Jurkat, Clone E6-1 (cell line): ENCODE measurements at places on chromosomes 5 and 9.
A peak's percentile ranks its signal among the peaks of the same experiment; 100 is the strongest.

- DNase-seq: no peak
Measured at GRCh38 chr9:91305596-91306295, 56.0 kb downstream of the AUH start.

DNA sequence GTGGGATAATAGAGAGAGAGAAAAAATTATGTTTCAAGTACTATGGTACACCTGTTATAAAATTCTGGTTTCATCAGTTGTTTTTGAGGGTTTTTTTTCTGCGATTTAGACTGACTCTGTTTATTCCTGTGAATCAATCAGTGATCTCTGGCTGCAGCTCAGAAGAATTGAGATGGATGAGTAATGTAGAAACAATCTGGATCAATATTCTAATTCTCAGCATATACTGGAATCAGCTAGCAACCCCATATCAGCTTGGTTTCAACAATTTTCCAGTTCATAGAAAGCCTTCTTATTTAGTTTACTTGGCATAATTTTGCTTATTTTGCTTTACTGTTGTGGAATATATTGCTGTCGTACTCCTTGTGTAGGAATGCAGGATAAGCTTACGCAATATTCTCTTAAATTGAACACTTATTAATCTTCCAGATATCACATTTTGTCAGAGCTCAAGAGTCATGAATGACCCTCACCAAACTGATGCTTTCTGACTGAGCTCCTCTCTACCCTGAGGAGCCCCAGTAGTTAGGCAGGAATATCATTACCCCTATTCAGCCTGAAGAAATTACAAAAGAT, 42.9 kb downstream of the SHC3 start:
- DNase-seq: no peak

- DNase-seq: no peak
Measured at GRCh38 chr5:98248949-98249348, 524.5 kb upstream of the RGMB start.

GRCh38 chr9:130845901-130846481, 10.9 kb downstream of the ABL1 start:
- no peak for DNase-seq

DNA sequence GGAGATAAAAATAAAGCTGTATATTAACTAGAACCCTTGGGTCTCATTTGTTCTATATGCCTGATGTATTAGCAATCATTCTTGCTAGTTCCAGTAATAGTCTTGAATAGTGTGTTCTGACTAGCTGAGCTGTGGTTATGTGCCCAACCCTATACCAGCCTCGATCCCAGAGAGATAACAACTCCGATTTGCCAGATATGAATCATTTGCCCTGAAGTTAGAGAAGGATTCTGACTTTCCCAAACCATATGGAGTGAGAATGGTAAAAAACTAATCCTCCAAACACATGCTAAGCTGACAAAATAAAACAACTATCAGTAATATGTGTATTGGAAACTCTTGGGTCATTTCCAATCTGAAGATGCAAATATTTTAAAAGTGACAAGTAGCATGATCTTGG, 64.8 kb downstream of the ALDH1A1 start:
- no peak for DNase-seq

DNA sequence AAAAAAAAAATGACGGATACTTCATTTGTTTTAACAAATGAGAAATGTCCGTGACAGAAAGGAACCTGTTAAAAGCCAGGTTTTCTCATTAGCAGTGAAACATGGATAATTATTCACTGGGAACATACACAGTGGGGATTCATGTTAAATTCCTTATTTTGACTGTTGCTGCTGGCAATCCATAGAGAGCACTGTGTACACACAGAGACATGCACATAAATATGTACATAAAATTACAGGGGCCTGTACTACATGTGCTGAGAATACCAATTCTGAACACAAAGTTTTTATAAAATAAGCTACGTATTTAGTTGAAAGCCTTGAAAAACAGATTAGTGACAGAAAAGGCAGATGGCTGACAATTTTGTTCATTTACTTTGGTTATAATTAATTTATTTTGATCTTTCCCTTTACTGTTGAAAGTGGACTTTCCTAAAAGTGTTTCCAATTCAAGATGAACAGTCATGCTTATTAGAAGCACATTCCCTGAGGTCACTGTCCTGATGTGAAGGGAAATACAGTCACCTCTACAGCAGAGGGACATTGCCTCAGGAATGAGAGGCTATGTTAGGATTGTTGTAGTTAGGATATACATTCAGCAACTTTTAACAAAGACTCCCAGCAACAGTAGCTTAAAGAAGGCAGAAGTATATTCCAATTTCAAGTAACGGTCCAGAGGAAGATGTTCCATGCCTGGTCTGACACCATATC, 166.7 kb downstream of the SAXO1 start:
- no peak for DNase-seq

DNA sequence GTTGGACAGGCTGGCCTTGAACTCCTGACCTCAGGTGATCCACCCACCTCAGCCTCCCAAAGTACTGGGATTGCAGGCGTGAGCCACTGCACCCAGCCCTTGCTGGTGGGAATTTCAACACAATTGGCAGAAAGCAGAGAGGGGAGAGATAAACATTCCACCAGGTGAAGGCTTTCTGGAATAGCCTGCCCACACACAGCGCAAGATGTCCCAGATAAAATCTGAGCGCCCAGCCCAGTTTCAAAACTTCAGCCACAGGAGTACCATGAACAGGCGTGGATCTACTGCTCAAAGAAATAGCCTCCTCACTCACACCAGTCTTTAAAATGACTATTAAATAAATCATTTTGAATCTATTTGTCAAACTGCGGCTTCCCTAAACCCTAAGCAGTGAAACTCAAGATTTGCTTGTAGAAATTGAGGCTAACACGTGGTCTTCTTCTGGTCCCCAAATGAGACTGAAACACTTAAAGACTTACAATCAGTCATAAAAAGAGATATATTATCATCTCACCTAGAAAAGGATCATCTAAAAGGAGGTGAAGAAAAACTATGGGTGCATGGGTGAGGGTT, 34.7 kb downstream of the CAPSL start:
- DNase-seq: no peak

DNA sequence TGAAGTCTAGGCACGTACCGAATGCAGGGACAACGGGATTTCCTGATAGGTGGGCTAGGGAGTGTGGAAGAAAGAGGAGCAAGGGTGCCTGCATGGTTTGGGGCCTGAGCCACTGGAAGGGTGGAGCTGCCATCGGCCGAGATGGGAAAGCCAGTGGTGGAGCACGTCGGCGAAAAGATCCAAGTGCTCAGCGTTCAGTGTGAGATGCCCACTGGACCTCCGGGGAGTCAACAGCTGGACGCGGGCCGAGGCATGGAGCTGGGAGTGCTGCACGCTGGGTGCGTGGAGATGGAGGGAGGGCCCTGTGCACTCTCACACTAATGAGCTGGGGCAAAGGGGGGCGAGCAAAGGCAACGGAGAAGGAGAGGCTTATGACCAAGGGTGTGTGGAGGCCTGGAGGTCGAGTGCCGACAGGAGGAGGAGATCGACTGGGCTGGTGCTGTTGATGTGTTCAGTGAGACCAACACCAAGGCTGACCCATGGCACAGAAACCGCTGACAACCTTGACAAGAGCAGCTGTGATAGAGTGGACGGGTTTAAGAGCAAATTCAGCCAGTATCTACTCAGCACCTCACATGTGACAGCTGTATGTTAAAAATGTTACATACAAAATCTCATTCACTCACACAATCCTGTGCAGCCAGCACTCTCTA, 85.7 kb downstream of the STK10 start:
- DNase-seq: no peak

- no peak for DNase-seq
Measured at GRCh38 chr5:71537687-71538086, 49.5 kb upstream of the MCCC2 start.

DNA sequence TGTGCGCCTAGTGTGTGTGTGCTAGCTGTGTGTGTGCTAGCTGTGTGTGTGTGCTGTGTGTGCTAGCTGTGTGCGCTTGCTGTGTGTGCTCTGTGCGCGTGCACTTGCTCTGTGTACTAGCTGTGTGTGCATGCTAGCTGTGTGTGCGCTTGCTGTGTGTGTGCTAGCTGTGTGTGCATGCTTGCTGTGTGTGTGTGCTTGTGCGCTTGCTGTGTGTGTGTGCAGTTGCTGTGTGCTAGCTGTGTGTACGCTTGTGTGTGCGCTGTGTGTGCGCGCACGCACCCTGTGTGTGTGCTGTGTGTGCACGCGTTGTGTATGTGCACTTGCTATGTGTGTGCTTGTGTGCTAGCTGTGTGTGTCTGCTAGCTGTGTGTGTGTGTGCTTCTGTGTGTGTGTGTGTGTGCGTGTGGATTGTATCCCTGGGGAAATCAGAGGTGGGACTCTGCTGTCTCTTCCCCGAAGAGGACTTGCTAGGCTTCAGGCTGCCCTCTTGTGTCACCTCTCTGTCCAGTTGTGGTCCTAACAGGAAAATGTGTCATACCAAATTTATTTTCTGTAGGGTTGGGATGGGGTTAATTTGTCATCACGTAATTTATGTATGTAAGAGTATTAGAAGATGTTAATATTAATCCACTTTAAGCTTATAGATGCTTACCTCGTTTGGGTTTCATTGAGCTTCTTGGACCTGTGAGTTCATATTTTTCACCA, 38.9 kb downstream of the TPPP start:
- no peak for DNase-seq

- peak; percentile 18 for DNase-seq
Measured at GRCh38 chr9:116494815-116495634, 192.1 kb upstream of the TRIM32 start.

DNA sequence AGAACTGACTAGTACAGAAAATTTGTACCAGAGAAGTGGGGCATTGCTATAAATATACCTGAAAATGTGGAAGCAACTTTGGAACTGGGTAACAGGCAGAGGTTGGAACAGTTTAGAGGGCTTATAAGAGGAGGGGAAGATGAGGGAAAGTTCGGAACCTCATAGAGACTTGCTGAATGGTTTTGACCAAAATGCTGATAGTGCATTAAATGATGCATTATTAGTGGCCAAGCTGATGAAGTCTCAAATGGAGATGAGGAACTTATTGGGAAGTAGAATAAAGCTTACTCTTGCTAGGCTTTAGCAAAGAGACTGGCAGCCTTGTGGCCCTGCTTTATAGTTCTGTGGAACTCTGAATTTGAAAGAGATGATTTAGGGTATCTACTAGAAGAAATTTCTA, 189.8 kb downstream of the FGF10 start:
- DNase-seq: no peak

- DNase-seq: no peak
Measured at GRCh38 chr9:21904776-21905175, 89.4 kb downstream of the CDKN2A start.

- DNase-seq: no peak
Measured at GRCh38 chr5:96318569-96319110, 114.4 kb downstream of the PCSK1 start.

- no peak for DNase-seq
Measured at GRCh38 chr5:69415584-69415958, 655 bp downstream of the MARVELD2 start.

DNA sequence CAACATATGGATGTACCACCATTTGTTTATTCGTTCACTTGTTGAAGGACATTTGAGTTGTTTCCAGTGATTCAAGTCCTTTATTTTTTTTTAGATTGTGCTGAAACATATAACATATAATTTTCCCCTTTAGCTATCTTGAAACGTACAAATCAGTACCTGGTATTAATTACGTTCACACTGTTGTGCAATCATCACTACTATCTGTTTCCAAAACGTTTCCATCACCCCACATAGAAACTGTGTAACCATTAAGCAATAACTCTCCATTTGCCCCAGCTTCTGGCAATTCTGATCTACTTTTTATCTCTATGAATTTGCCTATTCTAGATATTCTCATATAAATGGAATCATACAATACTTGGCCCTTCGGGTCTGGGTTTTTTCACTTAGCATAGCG, 116.0 kb downstream of the FGF1 start:
- DNase-seq: no peak

DNA sequence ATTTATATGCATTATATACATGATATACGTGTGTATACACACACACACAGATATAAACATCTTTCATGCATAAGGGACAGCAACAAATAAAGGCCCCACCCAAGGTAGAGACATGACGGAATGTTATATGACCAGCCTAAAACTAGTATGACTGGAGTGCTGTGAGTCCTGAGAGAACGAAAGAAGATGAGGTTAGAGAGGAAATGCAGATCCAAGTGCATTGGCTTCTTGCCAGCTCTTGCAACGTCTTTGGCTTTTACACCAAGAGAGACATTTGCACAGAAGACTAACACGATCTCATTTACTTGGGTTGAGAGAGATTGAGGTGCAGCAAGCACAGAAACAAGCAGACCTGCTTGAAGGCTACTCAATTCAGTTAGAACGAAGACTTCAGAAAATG, 23.0 kb downstream of the CDH10 start:
- peak; percentile 15 for DNase-seq

DNA sequence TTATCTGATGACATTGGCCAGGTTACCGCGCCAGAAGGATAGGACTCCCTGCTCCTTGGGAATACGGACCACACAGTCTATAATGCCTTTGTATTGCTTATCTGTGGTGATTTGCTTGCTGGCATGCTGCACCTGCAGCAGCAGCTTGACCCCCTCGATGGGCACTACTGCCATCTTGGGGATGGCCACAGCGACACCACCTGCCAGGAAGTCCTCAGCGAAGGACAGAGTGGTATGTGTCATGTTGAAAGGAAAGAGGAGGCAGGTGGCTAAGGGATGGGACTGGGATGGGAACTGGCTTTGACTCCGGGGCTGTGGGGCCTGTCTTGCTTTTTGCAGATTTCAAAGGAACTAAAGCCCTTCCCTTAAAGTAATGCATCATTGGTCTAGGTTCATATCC, 50.3 kb upstream of the ACO1 start:
- DNase-seq: no peak

DNA sequence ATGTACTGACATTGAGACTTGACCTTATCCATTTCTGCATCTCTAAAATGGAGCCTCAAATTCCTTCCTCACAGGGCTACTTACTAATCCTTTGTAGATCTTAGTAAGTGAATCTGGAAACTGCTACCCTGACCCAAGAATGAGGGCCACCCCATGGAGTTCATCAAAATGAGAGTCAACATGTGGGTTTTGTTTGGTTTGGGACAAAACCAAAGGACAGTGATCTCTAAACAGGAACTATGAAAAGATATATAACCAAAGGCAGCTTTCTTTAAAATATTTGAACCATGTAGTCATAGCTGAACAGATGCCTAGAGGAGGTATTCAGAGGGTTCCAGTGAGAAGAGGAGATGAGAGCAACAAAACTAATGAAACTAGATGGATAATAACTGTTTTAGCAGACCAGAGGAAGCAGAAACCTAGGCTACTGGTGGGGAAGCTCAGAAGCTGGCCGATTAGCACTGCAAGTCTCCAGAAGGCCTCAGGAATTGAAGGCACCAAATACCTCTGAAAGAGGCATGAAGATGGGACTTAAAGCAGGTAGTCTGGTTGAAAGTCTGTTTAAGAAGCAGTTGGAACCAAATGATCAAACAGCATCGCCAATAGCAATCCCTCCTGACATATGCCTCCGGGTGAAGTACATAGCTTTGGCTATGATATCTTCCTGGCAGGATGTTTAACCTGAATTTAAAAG, 45.8 kb downstream of the THOC3 start:
- no peak for DNase-seq
